H1 (cell line): ENCODE measurements at places on chromosomes 5 and 9. TPM values are rescaled to one million over a fixed set of nuclear protein-coding genes. Genes with fewer than 3 reads are reported as not detected.

- H3K36me3 ChIP-seq = no peaks in the 10 kb centered on the region
- H3K4me3 ChIP-seq = no peak overlapping the region
- DNase-seq = no peak
- H3K27ac ChIP-seq = no peak overlapping the region
These were observed 142.7 kb downstream of the PIP5K1B start for GRCh38 chr9:68847765-68848164.

DNA sequence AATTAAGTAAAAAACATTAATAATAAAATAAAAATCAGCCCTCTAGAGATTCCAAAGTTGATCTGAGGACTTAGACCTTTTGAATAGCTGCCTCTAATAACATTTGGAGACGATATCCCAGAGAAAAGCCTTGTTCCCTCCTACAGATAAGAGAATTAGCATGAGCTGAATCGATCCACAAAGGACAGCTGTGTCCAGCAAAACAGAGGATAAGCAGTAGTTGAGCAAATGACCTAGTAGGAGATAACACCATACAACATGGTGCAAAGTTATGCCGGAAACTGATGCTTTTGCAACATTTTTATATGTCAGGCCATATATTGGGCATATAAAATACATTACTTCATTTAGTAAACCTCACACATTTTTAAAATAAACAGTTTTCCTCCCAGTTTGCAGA, 212.2 kb upstream of the PRR16 start:
- no peak overlapping the region for H3K4me3 ChIP-seq
- H3K27me3 ChIP-seq = no peaks in the 10 kb centered on the region
- no peak overlapping the region for H3K27ac ChIP-seq
- DNase-seq = no peak
- H3K36me3 ChIP-seq = no peaks in the 10 kb centered on the region

DNA sequence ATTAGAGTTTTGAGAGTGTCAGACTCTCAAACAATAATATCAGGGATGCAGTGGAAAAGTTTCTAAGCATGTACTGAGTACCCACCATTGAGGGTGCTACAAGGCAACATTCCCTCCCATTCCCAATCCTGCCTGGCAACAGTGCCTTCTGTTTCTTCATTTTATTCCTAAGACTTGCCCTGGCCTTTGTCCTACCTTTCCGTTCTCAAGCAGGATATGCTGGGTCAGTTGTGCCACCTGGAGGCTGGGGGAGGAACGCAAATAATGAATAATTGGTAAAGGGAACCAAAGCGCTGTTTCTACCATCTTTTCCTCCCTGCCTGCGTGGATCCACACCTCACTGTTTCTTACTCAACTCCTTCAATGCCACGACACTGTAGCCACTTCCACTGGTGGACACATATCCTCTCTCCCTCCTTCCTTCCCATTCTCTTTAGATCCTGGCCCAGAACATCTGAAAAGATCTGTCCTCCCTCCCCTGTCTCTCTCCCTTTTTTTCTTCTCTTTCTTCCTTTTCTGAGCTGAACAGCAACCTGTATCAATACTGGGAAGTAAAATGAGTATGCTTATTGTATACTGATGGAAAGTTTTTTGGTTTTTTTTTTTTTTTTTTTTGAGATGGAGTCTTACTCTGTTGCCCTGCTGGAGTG, 149.5 kb downstream of the C9orf152 start:
- no peaks in the 10 kb centered on the region for H3K36me3 ChIP-seq
- peak; percentile 69 for DNase-seq
- H3K27me3 ChIP-seq = no peaks in the 10 kb centered on the region

- H3K27ac ChIP-seq = no peak overlapping the region
- H3K36me3 ChIP-seq = no peaks in the 10 kb centered on the region
- DNase-seq = no peak
- no peaks in the 10 kb centered on the region for H3K27me3 ChIP-seq
- H3K4me1 ChIP-seq = no peaks in the 10 kb centered on the region
These were observed 797.3 kb upstream of the ACO1 start for GRCh38 chr9:31587146-31587545.

DNA sequence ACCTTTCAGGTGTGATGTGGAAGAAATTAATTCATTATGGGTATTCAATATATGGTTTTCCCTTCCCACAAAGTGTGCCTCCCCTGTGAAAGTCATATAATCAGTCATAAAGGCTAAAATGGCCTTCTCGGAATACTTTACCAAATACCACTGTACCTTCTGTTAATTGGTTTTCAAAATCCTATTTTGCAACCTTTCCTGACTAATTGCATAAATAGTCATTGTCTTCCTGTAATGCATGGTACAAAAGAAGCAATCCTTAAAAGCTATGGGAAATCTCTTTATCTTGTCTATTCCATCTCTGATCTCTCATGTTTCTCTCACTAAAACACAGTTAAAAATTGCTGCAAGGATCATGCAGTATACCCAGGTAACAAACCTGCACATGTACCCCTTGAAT, 44.3 kb upstream of the UGCG start:
- H3K27ac ChIP-seq = no peak overlapping the region
- H3K4me1 ChIP-seq = no peaks in the 10 kb centered on the region
- no peaks in the 10 kb centered on the region for H3K36me3 ChIP-seq
- H3K4me3 ChIP-seq = no peak overlapping the region

- no peak overlapping the region for H3K27ac ChIP-seq
- H3K27me3 ChIP-seq = no peaks in the 10 kb centered on the region
- no peak for DNase-seq
These were observed 8.9 kb upstream of the SPATA31E1 start for GRCh38 chr9:87873607-87874303.

DNA sequence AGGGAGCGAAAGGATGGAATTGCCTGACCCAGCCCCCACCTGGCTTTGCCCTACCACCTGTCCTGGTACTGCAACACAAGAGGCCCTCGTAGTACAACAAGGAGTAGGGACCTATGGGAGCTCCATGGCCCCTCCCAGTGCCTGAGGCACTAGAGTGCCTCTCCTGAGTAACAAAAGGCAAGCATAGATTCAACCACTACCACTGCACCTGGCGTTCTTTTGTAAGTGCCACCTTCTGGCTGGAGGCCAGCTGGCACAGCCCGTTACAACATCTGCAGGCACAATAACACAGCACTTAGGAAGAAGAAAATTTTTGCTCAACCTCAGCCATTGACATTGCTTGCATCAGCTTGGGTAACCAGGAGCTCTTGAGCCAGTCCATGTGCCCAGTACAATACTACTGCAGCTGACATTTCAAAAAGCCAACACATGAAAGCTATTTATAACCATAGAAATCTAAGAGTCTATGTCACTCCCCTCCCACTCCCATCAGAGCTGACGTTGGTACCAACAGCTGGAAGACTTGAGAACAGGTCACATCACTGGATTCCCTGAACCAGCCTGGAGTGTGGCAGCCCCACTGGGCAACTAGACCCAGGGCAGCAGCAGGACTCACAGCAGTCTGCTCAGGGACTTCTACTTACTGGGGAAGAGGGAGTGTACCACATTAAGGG, 17.7 kb upstream of the FAM174A start:
- H3K4me1 ChIP-seq = no peaks in the 10 kb centered on the region
- no peaks in the 10 kb centered on the region for H3K36me3 ChIP-seq
- no peak for DNase-seq
- no peak overlapping the region for H3K4me3 ChIP-seq

DNA sequence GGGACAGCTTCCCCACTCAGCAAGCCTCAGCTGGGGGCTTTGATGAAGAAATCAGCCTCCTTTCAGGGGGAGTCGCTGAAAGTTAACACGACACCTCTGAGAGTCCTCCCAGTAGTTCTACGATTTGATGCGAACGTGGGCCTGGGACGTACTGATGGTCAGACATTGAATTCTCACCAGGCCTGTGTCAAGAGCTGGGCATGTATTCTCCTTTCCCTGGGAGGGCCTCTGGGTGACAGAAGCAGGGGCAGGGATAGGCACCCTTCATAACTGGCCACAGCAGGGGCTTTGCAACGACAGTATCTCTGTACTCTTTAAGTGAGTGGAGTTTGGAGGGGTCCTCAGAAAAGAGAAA, 15.6 kb upstream of the COL5A1 start:
- H3K4me1 ChIP-seq = peaks cover 5% of the 10 kb centered on the region
- no peak overlapping the region for H3K27ac ChIP-seq

- no peak overlapping the region for H3K4me3 ChIP-seq
- no peaks in the 10 kb centered on the region for H3K36me3 ChIP-seq
- peaks cover 55% of the 10 kb centered on the region for H3K27me3 ChIP-seq
- H3K27ac ChIP-seq = no peak overlapping the region
These were observed 1.9 kb upstream of the NKD2 start for GRCh38 chr5:1006656-1007071.

DNA sequence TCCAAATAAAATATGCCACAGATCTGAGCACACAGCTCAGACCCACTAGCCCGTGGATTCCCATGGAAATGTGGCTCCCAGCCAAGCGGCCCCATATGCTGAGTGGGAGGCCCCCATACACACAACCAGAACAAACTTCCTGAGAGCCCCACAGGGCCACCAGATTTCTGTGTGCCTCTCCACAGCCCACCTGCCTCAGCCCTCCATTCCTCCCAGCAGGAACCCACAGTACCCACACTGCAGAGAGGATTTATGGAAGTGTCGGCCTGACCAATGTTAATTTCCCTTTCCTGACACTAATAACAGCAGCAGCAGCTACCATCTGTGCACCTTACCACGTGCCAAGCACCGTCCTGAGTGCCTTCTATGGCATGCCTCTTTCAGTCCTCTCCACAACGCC, 99.3 kb upstream of the SPOCK1 start:
- H3K4me1 ChIP-seq = no peaks in the 10 kb centered on the region
- no peaks in the 10 kb centered on the region for H3K27me3 ChIP-seq
- H3K4me3 ChIP-seq = no peak overlapping the region
- DNase-seq = no peak
- H3K36me3 ChIP-seq = no peaks in the 10 kb centered on the region
- H3K27ac ChIP-seq = no peak overlapping the region

- no peaks in the 10 kb centered on the region for H3K4me1 ChIP-seq
- no peaks in the 10 kb centered on the region for H3K27me3 ChIP-seq
- no peak for DNase-seq
- H3K36me3 ChIP-seq = no peaks in the 10 kb centered on the region
- no peak overlapping the region for H3K27ac ChIP-seq
These were observed 227.1 kb upstream of the TRIM32 start for GRCh38 chr9:116460026-116460425.

GRCh38 chr5:108212775-108213346, 169.0 kb downstream of the FBXL17 start:
- peak; percentile 21 for DNase-seq
- H3K27ac ChIP-seq = no peak overlapping the region
- H3K36me3 ChIP-seq = no peaks in the 10 kb centered on the region

GRCh38 chr5:171363846-171364245, 23.8 kb upstream of the NPM1 start:
- H3K4me3 ChIP-seq = no peak overlapping the region
- DNase-seq = no peak
- H3K27me3 ChIP-seq = no peaks in the 10 kb centered on the region
- no peak overlapping the region for H3K27ac ChIP-seq
- no peaks in the 10 kb centered on the region for H3K36me3 ChIP-seq

GRCh38 chr5:118042076-118042475, 946.3 kb downstream of the DTWD2 start:
- no peaks in the 10 kb centered on the region for H3K27me3 ChIP-seq
- no peak overlapping the region for H3K27ac ChIP-seq
- no peaks in the 10 kb centered on the region for H3K36me3 ChIP-seq
- DNase-seq = no peak
- no peak overlapping the region for H3K4me3 ChIP-seq

GRCh38 chr9:87436716-87437115, 61.0 kb upstream of the DAPK1 start:
- H3K27me3 ChIP-seq = no peaks in the 10 kb centered on the region
- no peak overlapping the region for H3K27ac ChIP-seq
- no peak overlapping the region for H3K4me3 ChIP-seq
- DNase-seq = no peak
- no peaks in the 10 kb centered on the region for H3K36me3 ChIP-seq

- H3K4me1 ChIP-seq = no peaks in the 10 kb centered on the region
- no peak overlapping the region for H3K27ac ChIP-seq
- H3K4me3 ChIP-seq = no peak overlapping the region
- H3K27me3 ChIP-seq = peaks cover 10% of the 10 kb centered on the region
- DNase-seq = no peak
- no peaks in the 10 kb centered on the region for H3K36me3 ChIP-seq
These were observed 26.6 kb downstream of the DUSP1 start for GRCh38 chr5:172744123-172745104.

DNA sequence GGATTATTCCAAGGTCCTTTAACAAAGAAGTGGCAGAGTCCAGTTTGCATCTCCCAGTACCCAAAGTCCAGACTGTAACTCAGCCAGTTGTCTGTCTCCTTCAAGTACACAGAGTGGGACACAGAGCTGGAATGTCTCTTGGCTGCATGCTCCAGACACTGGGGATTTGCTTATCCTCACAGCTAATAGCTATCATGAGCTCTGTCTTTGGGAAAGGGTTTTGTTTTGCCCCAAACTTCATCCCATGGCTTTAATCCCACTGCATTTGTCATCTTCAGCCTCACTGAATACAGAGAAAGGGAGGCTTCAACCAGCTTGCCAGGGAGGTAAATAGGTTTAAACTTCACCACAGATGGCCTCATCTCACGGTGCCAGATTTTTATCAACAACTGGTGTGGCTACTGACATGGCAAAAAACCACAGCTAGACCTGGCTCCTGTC, 412.2 kb upstream of the SLC24A2 start:
- H3K27me3 ChIP-seq = no peaks in the 10 kb centered on the region
- no peaks in the 10 kb centered on the region; the same call in 1 of the 2 replicates for H3K4me1 ChIP-seq
- H3K36me3 ChIP-seq = no peaks in the 10 kb centered on the region

DNA sequence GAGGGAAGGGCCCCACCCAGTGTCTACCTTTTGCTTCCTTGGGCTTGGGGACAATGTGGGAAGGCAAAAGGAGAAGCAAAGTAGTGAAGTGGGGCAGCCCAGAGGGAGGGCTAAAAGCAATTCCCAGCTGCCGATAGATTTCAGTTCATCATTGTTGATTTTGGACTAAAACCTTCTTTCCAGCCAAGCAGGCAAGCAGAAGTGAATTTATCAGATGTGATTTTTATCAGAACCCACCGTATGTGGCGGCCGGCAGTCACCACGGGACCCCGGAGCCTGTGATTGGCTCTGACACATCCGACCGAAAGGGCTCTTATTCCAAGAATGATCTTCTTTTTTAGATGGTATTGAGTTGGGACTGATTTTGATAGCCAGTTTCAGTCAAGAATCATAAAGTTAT, 559.9 kb downstream of the PSAT1 start:
- no peak overlapping the region for H3K27ac ChIP-seq
- H3K27me3 ChIP-seq = no peaks in the 10 kb centered on the region
- no peaks in the 10 kb centered on the region for H3K4me1 ChIP-seq
- H3K36me3 ChIP-seq = no peaks in the 10 kb centered on the region
- DNase-seq = no peak

Gene HMCN2
- total RNA-seq = 7.9 and 9.1 TPM in 2 replicates

Gene LRRC19
- not detected in 2 replicates for total RNA-seq

Gene RLN1
- total RNA-seq = 0.80 and 1.3 TPM in 2 replicates

Gene OLFM1
- total RNA-seq = 47.9 and 53.4 TPM in 2 replicates

Gene CAMLG
- 42.0 and 42.8 TPM in 2 replicates for total RNA-seq

Gene ATP10B
- 0.10 and 0.11 TPM in 2 replicates for total RNA-seq

Gene ZNF622
- total RNA-seq = 30.8 and 30.9 TPM in 2 replicates

Gene FBLL1
- total RNA-seq = 8.3 and 8.6 TPM in 2 replicates

Gene ANKRD34B
- 5.3 and 6.3 TPM in 2 replicates for total RNA-seq

Gene PCDHGA4
- total RNA-seq = 1.9 and 2.5 TPM in 2 replicates

Gene HACD4
- 0.61 and 0.86 TPM in 2 replicates for total RNA-seq
